MM.1S (cell line): ENCODE measurements at places on chromosomes 16 and 17.

DNA sequence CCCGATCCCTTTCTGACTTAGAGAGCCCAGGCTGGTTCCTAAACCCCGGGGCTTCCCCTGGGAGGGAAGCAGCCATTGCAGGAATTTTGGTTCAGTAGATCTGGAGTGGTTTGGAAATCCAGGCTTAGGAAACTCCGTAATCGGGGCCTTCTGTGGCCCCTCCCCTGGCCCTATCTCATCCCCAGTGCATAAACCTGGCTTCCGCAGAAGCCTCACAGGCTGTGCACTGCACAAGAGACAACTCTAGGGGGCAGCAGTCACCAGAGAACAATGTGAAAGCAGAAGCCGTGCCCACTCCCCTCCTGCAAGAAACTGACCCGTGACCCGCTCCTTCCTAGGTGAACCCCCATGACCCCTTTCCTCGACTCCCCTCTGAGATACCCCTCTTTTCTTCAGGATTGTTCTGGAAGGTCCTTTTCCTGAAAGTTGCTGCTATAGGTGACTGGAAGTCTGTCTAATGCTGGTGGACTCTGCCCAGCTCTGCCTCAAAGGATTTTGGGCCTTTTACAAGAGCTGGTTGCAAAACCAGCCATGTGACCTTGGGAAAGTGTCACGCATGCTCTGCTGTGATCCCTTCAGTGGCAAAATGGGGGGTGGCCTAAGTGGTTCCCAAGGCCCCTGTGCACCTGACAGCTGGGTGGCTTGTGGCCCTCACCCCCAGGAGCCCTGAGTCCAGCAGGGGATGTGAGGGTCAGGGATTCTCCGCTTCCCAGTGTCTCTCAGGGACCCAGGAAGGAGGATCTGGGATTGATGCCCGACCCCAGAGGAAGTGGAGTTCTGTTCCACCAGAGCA lies 14.4 kb downstream of the GUCY2D start:
- H3K27me3 ChIP-seq, result peaks cover 50% of the 10 kb centered on the region
- no peaks in the 10 kb centered on the region for H3K36me3 ChIP-seq
- H3K4me1 ChIP-seq, result no peaks in the 10 kb centered on the region
- DNase-seq, result peak; percentile 27
- H3K4me3 ChIP-seq, result peak overlapping the region; percentile 39
- no peak overlapping the region for H3K27ac ChIP-seq

GRCh38 chr17:62627219-62627903 lies at the start of gene MRC2:
MRC2 (plus strand) TSS chr17:62627670; CDS start chr17:62627803, 133 bp downstream.
- H3K27ac ChIP-seq, result no peak within 1 kb of the TSS
- no peaks in the 10 kb centered on the region for H3K4me1 ChIP-seq
- peaks cover 49% of the 10 kb centered on the region for H3K27me3 ChIP-seq
- no peak for DNase-seq
- no peaks in the 10 kb centered on the region for H3K36me3 ChIP-seq

GRCh38 chr17:8994319-8994718 lies 27.0 kb upstream of the NTN1 start:
- H3K4me3 ChIP-seq, result no peak overlapping the region
- DNase-seq, result no peak
- no peaks in the 10 kb centered on the region; the same call in 1 of the 2 replicates for H3K27me3 ChIP-seq
- no peaks in the 10 kb centered on the region for H3K36me3 ChIP-seq

- H3K4me3 ChIP-seq, result no peak overlapping the region
- peaks cover 17% of the 10 kb centered on the region for H3K36me3 ChIP-seq
- peaks cover 7% of the 10 kb centered on the region for H3K4me1 ChIP-seq
- H3K27ac ChIP-seq, result no peak overlapping the region
- no peak for DNase-seq
Observed at GRCh38 chr17:82267575-82268379, 5.7 kb downstream of the CSNK1D start.

DNA sequence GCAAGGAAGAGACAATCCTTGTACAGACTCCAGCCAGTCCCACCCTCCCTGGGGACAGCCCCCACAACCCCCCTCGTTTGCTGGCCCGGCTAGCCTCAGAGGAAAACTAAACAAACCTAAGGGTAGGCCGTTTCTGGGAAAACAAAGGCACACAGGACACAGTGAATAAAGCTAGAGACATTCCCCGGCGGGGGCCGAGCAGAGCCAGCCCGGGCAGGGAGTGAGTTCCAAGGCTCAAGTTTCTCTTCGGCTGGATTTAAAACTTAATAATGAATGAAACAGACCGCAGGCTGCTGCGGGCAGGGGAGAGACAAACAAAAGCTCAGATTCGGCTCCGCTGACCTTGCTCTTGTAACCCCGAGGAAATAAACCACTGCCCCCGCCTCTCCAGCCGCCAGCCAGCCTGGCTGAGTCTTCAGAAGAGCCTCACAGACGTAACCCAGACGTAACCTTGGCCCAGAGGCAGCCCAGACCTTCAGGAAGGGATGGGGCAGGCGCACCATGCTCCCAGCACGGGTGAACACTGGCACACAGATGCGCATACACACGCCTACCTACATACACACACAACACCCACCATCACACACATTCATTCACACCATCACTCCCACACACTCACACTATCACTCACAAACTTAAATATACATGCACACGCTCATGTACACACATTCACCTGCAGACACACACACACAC lies 216.0 kb downstream of the ZNF423 start:
- no peak for DNase-seq
- peaks cover 6% of the 10 kb centered on the region for H3K27me3 ChIP-seq
- no peak overlapping the region for H3K27ac ChIP-seq
- H3K36me3 ChIP-seq, result no peaks in the 10 kb centered on the region
- H3K4me1 ChIP-seq, result no peaks in the 10 kb centered on the region

DNA sequence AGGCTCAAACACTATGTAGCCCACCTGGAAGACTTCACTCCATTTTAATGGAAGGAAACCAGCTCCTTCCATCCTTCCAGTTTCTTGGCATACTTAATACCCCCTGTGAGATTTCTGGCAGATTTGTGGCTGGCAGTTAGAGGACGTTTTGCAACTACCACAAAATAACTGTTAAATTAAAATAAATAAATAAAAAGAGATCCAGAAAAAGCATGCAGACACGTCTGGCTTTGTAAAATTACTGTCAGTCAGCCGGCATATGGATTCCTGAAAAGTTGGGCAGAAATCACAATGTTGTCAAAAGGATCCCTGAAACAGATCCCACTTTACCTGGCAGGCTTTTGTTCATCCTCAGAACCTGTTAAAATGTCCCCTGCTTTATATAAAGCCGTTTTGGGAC lies 113.9 kb downstream of the ASIC2 start:
- no peaks in the 10 kb centered on the region for H3K36me3 ChIP-seq
- DNase-seq, result no peak
- no peak overlapping the region for H3K27ac ChIP-seq
- H3K27me3 ChIP-seq, result no peaks in the 10 kb centered on the region

DNA sequence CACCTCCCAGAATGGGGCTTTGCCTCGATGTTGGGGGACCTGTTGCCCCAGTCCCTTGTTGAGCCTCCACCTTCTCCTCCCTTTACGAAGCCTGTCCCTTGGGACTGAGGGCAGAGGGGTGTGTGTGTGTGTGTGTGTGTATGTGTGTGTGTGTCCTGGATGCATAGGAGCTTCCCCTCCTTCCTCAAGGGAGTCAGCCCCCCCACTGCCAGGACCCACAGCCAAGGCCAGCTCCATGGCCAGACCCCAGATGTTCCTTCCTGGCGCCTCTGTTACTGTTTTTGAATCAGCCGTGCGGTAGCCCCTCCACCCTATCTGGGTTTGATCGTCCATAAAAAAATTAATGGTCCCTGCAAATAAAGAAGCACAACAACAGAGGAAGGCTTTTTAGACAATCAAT lies 17.7 kb upstream of the DOK4 start:
- no peak overlapping the region for H3K27ac ChIP-seq
- no peak overlapping the region for H3K4me3 ChIP-seq
- H3K27me3 ChIP-seq, result 0 out of 2 replicates have a peak, but pooled peaks cover 5% of the 10 kb centered on the region
- no peaks in the 10 kb centered on the region for H3K4me1 ChIP-seq

GRCh38 chr16:50837324-50837723 lies 95.4 kb downstream of the CYLD start:
- H3K4me1 ChIP-seq, result no peaks in the 10 kb centered on the region
- no peak for DNase-seq
- no peaks in the 10 kb centered on the region for H3K27me3 ChIP-seq
- H3K36me3 ChIP-seq, result no peaks in the 10 kb centered on the region
- no peak overlapping the region for H3K4me3 ChIP-seq

- no peak overlapping the region for H3K4me3 ChIP-seq
- no peak overlapping the region for H3K27ac ChIP-seq
- no peaks in the 10 kb centered on the region for H3K36me3 ChIP-seq
- no peaks in the 10 kb centered on the region for H3K4me1 ChIP-seq
Observed at GRCh38 chr16:49084628-49085390, 196.8 kb downstream of the CBLN1 start.

DNA sequence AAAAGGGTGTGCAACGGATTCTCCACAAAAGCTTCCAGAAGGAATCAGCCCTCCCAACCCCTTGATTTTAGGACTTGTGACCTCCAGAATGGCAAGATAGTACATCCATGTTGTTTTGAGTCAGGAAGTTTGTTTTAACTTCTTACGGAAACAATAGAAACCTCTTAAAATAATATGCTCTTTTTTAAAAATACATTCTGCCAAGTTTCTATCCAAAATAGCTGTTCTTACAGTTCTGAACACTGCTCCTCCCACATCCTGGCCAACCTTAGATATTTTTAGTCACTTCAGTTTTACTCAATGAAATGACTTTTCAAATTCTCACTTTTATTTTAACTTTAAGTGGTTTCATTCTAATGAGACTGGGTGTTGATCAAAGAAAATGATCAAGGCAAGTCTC lies 156.4 kb downstream of the ZNF18 start:
- H3K36me3 ChIP-seq, result no peaks in the 10 kb centered on the region
- no peak overlapping the region for H3K4me3 ChIP-seq
- DNase-seq, result no peak
- H3K27ac ChIP-seq, result no peak overlapping the region
- H3K27me3 ChIP-seq, result no peaks in the 10 kb centered on the region

GRCh38 chr16:56238188-56238587 lies 46.9 kb downstream of the GNAO1 start:
- H3K27ac ChIP-seq, result no peak overlapping the region
- no peaks in the 10 kb centered on the region for H3K4me1 ChIP-seq
- H3K27me3 ChIP-seq, result no peaks in the 10 kb centered on the region
- H3K36me3 ChIP-seq, result no peaks in the 10 kb centered on the region

GRCh38 chr17:76268991-76269981 lies 4.1 kb downstream of the UBALD2 start:
- 0 out of 2 replicates have a peak, but pooled peaks cover 6% of the 10 kb centered on the region for H3K36me3 ChIP-seq
- no peak overlapping the region for H3K27ac ChIP-seq
- H3K4me1 ChIP-seq, result peaks cover 29% of the 10 kb centered on the region
- H3K4me3 ChIP-seq, result no peak overlapping the region

DNA sequence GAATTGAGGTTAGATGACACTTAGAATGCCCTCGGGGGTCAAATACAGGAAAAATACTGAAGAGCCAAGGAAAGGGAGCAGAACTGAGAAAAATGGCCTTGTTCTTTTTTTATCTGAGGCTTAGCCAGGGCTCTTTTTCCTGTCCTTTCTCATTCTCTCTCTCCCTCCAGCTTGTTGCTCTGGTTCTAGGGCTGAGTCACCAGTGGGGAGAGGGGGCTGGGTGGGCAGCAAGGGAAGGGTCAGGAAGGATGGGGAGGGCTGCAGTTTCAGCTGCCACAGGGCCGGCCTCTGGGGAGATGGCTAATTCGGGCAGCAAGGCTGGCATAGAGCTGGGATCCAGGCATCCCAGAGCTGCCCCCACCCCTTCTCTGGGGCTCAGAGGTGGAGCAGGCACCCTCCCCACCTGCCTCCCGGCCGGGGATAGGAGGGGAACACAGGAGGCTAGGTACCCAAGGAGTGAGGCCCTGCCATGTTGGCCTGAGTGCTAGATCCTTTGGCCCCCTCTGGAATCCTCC lies 3.9 kb downstream of the ITGA3 start:
- no peak for DNase-seq
- H3K4me1 ChIP-seq, result peaks cover 19% of the 10 kb centered on the region
- no peaks in the 10 kb centered on the region for H3K36me3 ChIP-seq
- H3K27ac ChIP-seq, result no peak overlapping the region
- no peak overlapping the region for H3K4me3 ChIP-seq

DNA sequence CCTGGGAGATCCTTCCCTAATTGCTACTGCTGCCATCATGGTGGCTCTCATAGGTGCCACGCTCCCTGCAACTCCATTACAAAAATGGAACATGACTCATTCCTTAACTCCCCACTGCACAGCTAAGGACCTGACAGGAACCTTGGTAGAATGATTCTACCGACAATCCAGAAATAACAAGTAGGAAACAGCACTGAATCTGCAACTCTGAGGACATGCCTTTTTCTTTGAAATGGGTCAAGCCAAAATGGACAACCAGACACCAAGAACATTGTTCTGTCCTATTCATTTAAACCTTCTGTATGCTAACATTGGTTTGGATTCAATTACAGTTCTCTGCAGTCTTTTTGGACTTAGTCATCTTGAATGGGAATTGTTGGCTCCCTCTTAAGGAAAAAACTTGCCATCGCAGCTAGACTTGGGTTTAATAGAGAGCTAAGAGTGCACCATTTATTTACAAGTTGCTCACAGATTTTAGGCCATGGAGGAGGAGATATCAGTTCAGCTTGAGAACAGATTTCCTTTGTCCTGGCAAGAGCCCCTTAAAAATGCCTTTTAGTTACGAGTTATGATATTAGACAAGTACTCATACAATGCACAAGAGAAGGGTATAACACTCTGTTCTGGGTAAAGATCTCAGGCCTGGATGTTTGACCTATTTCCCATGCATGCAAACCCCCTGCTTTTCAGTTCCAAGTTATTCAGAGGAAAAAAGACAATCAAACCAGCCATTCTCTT lies 20.9 kb upstream of the NSRP1 start:
- no peaks in the 10 kb centered on the region for H3K27me3 ChIP-seq
- peaks cover 4% of the 10 kb centered on the region; the same call in 1 of the 2 replicates for H3K4me1 ChIP-seq

DNA sequence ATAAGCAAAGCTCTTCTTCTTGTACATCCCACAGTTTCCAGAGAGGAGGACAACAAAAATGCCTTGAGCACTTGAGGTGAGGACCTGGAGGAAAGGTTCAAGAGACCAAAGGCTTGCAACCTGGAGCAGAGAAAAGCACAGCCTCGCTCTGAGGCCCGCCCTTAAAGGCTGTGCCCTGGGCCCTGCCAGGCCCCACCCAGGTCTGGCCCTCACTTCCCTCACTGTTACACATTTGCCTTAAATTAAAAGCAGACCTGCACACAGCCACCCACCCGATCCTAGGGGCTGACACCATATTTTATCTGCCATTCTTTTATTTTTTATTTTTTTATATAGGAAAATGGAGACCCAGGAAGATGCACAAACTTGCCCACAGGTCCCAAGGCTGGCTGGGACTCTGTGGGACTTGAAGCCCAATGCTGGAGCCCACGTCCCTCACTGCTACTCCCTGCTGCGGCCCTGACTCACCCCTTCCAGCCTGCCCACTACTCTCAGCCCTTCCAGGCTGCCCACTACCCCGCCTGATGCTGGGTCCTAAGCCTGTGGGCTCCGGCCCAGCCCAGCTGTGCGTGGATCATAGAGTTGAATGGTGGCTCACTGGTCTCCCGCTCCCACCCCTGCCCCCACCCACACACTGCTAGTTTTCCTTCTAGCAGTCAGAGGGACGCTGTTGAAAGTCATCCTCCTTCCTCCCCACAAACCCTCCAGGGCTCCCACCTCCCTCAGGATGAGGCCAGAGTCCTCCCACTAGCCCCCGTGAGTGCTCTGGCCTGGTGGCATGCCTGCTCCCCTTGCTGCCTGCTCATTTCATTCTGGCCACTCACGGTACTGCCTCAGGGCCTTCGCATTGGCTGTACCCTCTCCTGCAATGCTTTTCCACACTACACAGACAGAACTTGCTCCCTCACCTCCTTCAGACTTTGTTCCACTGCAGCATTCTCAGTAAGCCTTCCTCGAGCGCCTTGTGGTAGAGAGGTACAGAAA lies 77.6 kb upstream of the MED9 start:
- no peak for DNase-seq
- no peak overlapping the region for H3K27ac ChIP-seq
- H3K4me3 ChIP-seq, result no peak overlapping the region
- H3K27me3 ChIP-seq, result peaks cover 28% of the 10 kb centered on the region
